ENCODE measurements at places on chromosomes 6 and 20. TPM values are rescaled to one million over a fixed set of nuclear protein-coding genes. Genes with fewer than 3 reads are reported as not detected.

The LY6G5B gene
- total RNA-seq: 5.4 TPM

The PXMP4 gene
- 12.3 TPM for total RNA-seq

The CYP24A1 gene
- total RNA-seq: not detected

The STMND1 gene
- total RNA-seq: not detected

DNA sequence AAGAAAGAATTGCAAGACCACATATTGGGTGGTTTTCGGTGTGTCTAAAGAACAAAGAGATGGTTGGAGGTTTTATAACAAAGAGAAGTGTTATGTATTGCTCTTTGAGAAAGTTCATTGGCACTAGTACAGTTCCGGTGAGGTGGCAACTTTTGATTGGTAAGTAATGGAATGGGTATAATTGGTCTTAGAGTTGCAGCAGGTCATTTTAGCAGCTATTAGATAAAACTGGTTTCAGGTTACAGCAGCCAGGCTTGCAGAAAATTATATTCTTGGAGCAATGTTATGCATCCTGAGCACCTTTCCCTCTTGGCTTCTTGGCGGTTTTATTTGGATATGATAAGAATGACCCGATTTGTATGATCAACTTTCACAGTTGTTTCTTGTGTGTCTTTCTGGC is 12.3 kb upstream of the SSTR4 start:
- no peaks in the 10 kb centered on the region for H3K4me1 ChIP-seq
- H3K36me3 ChIP-seq: no peaks in the 10 kb centered on the region
- no peak overlapping the region for H3K4me3 ChIP-seq
- no peaks in the 10 kb centered on the region for H3K27me3 ChIP-seq

GRCh38 chr6:135144673-135145062 is 36.4 kb upstream of the MYB start:
- H3K4me1 ChIP-seq: no peaks in the 10 kb centered on the region
- H3K4me3 ChIP-seq: no peak overlapping the region
- H3K27me3 ChIP-seq: no peaks in the 10 kb centered on the region
- no peaks in the 10 kb centered on the region for H3K36me3 ChIP-seq
- H3K27ac ChIP-seq: no peak overlapping the region
- DNase-seq: no peak

- H3K27me3 ChIP-seq: peaks cover 4% of the 10 kb centered on the region
- H3K4me1 ChIP-seq: no peaks in the 10 kb centered on the region
- no peak overlapping the region for H3K27ac ChIP-seq
These were observed 230.7 kb downstream of the TFAP2C start for GRCh38 chr20:56859801-56860261.

- no peak overlapping the region for H3K4me3 ChIP-seq
- H3K36me3 ChIP-seq: no peaks in the 10 kb centered on the region
- H3K27ac ChIP-seq: no peak overlapping the region
- no peaks in the 10 kb centered on the region for H3K27me3 ChIP-seq
These were observed 39.5 kb downstream of the FBXO5 start for GRCh38 chr6:152943260-152943897.

The CAPN11 gene
- 0.40 TPM for total RNA-seq

DNA sequence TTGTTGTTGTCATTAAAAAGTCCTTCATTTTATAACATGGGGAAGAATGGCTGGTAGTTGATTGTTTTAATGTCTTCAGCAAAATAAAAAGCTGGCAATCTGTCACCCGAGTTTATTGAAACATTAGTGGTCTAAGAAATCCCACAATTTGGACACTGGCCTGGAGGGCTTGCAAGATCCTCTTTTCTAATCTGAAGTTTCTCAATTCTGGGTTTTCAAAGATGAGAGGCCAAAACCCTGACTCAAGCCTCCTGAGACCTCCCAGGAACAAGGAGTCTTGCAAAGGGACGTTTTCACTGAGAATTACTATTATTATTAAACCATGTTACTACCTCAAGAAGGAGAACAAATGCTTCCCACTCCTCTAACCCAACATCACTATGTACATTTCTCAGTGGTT is 19.5 kb downstream of the MAP1LC3A start:
- H3K4me1 ChIP-seq: peaks cover 41% of the 10 kb centered on the region
- no peaks in the 10 kb centered on the region for H3K27me3 ChIP-seq
- H3K36me3 ChIP-seq: no peaks in the 10 kb centered on the region
- DNase-seq: no peak
- H3K4me3 ChIP-seq: no peak overlapping the region

DNA sequence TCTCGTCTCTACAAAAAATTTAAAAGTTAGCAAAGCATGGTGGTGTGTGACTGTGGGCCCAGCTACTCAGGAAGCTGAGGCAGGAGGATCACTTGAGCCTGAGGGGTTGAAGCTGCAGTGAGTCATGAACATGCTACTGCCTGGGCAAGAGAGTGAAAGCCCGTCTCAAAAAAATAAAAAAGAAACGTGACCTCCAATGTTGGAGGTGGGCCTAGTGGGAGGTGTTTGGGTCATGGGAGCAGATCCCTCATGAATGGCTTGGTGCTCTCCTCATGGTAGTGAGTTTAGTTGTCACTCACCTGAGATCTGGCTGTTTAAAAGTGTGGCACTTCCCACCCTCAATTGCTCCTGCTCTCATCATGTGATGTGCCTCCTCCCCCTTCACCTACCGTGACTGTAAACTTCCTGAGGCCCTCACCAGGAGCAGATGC is 24.3 kb downstream of the RBL1 start:
- no peak overlapping the region for H3K4me3 ChIP-seq
- no peak overlapping the region for H3K27ac ChIP-seq
- no peak for DNase-seq
- peaks cover 1% of the 10 kb centered on the region for H3K36me3 ChIP-seq
- no peaks in the 10 kb centered on the region for H3K27me3 ChIP-seq

- DNase-seq: no peak
- H3K27ac ChIP-seq: peak overlapping the region; percentile 14
- no peaks in the 10 kb centered on the region for H3K27me3 ChIP-seq
These were observed 472.3 kb upstream of the CITED2 start for GRCh38 chr6:139846538-139847456.

- H3K4me1 ChIP-seq: peaks cover 12% of the 10 kb centered on the region
- H3K4me3 ChIP-seq: no peak overlapping the region
- DNase-seq: no peak
- no peaks in the 10 kb centered on the region for H3K36me3 ChIP-seq
- H3K27me3 ChIP-seq: no peaks in the 10 kb centered on the region
These were observed 149.6 kb upstream of the KCNK16 start for GRCh38 chr6:39471954-39472659.

GRCh38 chr6:77025736-77026223 is 437.5 kb downstream of the HTR1B start:
- no peaks in the 10 kb centered on the region for H3K27me3 ChIP-seq
- no peaks in the 10 kb centered on the region for H3K4me1 ChIP-seq
- no peak overlapping the region for H3K27ac ChIP-seq
- no peak for DNase-seq
- no peak overlapping the region for H3K4me3 ChIP-seq

The AVP gene
- not detected for total RNA-seq

GRCh38 chr6:53766930-53767329 is 27.9 kb upstream of the LRRC1 start:
- peaks cover 2% of the 10 kb centered on the region for H3K4me1 ChIP-seq
- peak overlapping the region; percentile 24 for H3K27ac ChIP-seq
- H3K4me3 ChIP-seq: no peak overlapping the region
- DNase-seq: no peak
- H3K36me3 ChIP-seq: no peaks in the 10 kb centered on the region
- no peaks in the 10 kb centered on the region for H3K27me3 ChIP-seq

Measured in heart left ventricle (tissue), 16 donors.